ENCODE measurements at places on chromosomes 12 and 14.

DNA sequence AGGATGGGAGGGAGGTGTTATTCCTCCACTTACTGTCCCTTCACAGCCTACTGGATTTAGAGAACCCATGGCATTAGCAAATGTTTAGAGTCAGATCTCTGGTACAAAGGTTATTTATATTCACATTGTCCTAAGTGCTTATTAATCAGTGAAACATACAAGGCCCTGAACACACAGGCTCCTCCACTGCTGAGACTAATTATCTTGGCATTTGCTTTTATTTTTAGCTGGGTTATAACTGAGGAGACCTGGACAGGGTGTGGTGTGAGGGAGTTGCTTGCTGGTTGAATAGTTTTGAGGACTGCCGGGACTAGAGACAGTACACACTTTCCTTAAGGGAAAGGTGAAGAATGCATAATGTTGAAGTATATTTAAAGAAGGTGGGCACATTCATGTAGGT, 77.5 kb downstream of the FIGNL2 start:
- no peak for DNase-seq

- no peak for DNase-seq
Observed at GRCh38 chr14:66842911-66843512, 335.1 kb downstream of the GPHN start.

DNA sequence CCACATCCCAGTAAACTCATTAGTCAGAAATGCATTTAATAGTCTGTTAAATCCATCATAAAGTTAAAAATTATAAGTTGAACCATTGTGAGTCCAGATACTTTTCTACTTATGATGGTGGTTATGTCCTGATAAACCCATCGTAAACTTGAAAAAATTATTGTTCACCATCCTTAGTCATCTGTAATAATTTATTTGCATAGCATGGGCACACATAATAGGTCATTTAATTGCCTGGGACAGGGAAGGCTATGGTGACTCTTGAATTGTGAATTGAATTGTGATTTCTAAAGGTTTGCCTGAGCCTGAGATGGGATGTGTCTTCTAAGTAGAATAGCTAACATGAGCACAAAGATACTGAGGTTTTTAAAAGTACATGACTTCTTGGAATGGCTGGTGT, 21.5 kb downstream of the ZDHHC17 start:
- DNase-seq, result no peak

DNA sequence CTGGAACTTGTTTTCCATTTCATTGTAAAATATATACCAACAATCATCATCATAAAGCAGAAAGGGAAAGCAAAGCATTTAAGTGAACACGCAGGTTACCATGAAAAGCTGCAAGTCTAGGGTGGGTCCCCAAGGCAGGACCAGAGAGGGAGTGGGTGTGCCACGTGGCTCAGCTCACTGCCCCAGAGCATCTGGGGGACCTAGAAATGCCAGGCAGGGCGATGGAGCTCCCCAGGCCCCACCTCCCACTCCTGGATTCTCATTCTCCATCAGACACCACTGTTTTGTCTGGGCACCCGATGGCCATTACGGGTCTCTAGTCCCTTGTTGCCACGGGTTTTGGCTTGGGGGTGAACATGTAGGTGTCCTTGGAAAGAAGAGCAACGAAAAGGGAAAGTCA, 34.7 kb downstream of the BCL11B start:
- DNase-seq, result no peak

DNA sequence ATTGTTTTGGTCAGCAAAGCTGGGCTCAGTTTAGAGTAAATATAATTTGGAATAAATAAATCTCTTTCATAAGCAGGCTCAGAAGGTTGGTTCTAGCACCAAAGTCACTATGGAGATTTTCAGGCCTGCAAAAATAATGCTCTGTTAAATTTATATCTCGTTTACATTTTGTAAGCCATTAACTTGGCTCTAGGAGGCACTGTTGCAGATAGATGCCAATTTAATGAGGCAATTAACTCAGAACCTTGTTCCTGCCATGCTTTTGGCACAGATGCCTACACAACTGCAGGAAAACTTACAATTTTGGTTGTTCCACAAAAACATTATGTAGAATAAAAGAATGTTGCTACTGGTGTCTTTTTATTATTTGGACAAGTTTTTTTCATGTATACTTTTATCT, 428.1 kb downstream of the FLRT2 start:
- no peak for DNase-seq

DNA sequence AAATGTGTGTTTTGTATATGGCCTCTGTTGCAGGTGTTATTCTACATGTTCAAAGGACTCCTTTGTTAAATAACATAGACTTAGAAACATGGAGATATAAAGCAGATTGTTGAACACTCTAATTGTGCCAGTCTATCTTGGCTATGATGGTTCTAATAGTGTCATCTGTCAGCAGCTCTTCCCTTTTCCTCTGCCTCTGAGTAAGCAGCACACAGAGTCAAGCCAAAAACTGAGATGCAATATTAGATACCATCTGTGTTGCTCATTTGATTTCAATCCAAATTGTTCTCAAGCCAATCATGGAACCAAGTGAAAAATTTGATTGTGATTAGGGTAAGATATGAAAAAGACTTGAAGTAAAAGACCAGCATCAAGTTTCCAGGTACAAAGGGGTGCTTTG, 871.1 kb upstream of the MGAT4C start:
- no peak for DNase-seq

DNA sequence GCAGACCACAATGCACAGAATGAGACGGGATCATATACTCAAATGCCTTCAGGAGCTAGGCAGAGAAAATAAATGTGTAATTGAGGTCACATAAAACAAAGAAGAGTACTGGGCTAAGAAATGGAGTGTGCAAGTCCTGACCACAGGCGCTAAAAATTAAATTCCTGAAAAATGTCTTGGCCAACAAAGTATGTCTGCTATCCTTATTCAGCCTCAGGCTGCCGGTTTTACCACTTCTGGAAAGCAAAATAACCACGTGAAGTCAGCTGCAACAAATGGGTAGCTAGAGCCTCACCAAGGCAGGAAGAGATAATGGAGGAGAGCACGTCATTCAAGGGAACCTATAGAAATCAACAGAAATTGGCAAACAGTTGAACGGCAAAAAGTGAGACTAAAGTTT, 3.1 kb downstream of the PYGL start:
- DNase-seq, result no peak

DNA sequence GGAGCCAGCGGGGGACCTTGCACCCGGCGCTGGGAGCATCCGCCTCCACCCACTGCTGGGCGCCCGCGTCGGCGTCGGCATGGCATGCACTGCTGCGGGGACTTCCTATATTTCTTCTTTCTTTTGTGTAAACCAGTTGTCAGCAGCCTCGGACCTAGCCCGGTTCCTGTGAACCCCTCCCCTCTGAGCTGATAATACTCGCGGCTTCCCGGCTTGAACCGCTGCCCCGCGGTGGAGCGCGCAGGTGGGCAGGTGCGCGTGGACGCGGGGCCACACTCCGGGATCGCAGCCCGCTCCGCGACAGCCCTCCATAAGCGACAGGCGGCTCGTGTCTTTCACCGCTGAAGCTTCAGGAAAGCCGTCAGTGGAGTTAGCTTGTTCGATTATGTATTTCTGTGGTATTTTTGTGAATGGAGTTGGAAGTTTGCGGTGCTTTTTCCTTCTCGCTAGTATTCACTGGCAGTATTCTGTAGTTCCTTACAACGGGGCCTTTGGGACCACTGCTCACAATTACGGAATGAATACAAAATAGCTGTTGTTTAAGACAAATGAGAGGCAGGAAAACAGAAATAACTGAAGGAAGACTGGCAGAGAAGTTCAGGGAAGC, 870 bp downstream of the BMAL2 start:
- no peak for DNase-seq

- no peak for DNase-seq
Observed at GRCh38 chr12:108207791-108208730, 79.0 kb downstream of the WSCD2 start.

GRCh38 chr12:111505601-111506036, 93.5 kb downstream of the ATXN2 start:
- DNase-seq, result no peak

- DNase-seq, result peak; percentile 11
Observed at GRCh38 chr14:98931911-98932310, 340.1 kb downstream of the BCL11B start.

DNA sequence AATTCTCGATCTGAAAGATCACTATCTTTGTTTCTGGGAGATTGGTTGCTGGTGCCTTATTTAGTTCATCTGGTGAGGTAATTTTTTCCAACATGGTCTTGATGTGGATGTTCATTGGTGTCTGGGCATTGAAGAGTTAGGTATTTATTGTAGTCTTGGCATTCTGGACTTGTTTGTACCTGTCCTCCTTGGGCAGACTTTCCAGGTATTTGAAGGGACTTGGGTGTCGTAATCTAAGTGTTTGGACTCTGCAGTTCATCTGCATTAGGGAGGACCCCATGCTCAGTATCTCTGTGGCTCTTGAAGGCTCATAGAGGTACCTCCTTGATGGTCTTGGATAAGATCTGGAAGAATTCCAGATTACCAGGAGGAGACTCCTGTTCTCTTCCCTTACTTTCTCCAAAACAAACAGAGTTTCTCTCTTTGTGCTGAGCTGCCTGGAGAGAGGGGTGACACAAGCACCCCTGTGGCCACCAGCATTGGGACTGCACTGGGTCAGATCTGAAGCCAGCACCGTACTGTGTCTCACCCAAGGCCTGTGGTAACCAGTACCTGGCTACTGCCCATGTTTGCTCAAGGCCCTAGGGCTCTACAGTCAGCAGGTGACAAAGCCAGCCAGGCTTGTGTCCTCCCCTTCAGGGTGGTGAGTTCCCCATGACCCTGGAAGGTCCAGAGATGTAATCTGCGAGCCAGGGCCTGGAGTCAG, 5.3 kb downstream of the A2ML1 start:
- no peak for DNase-seq

DNA sequence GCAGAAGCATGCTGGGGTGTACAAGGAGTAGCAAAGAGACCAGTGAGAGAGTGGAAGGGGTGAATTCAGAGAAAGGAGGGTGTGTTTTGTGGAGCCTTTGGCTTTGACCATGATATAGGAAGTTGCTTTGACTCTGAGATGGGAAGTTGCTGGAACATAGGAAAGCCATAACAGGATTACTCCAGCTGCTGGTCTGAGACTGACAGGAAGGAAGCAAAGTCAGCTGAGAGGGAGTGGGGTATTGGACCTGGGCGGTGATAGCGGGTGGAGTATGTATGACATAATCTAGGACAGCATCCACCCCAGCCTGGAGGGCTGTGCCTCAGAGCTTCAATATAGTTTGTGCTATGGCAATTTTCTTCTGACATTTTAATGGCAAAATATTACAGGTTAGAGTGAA, 324.4 kb downstream of the PDZRN4 start:
- DNase-seq, result no peak

DNA sequence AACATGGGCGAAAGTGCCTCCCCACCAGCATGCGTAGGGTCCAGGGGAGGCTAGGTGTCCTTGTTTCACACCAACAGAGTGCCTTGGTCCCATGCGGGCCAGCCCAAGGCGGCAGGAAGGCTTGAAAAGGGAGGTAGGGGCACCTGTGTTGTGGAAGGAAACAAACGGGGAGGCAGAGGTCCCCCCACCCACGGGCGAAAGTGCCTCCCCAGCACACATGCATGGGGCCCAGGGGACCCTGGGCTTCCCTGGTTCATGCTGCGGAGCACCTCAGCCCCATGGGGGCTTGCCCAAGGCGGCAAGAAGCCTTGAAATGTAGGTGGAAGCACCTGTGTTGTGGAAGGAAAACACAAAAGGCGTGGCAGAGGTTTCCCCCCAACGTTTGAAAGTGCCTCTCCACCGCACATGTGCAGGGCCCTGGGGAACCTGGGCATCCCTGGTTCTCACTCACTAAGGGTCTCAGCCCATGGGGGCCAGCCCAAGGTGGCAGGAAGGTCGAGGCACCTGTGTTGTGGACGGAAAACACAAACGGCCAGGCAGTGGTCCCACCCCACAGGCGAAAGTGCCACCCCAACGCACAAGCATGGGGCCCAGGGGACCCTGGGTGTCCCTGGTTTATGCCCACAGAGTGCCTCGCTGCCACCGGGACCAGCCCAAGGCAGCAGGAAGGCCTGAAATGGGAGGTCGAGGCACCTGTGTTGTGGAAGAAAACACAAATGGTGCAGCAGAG, 374.7 kb downstream of the ALG10 start:
- no peak for DNase-seq

GRCh38 chr12:44405297-44405696, 470.8 kb downstream of the NELL2 start:
- no peak for DNase-seq

DNA sequence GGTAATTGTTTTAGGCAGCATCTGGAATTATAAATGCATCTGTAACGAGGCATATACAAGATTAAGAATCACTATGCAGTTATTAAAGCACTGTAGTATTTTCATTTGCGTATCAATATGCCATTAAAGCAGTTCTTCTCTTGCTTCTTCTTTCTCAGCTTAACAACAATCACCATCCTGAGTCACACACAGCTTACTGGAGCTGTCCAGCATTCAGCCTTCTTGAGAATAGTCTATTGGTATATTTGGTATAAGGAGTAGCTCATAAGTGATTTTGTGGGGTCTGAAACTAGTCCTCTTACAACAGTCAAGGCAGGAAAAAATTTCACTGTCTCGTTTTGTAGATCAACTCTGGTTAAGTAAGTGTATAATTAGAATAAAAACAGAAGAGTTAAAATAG, 523.0 kb upstream of the FOXG1 start:
- DNase-seq, result no peak

GRCh38 chr12:13169272-13169671, 27.3 kb upstream of the EMP1 start:
- DNase-seq, result no peak

DNA sequence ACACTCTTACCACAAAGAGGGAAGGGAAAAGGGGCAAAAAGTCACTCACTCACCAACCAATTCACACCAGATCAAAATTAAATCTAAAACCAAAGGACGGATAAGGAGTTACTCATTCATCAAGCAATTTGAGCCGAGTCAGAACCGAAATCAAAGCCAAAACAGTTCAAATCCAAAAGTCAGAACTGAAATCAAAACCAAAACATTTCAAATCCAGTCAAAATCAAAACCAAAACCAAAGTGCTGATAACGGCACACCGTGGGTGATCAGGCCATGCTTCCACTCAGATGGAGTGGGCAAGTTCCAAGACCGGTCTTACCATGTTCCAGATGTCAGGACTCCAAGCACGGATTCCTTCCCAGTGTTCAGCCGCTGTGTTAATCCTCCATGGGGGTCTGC, 139.5 kb downstream of the SLC38A6 start:
- DNase-seq, result no peak

GRCh38 chr14:22547313-22547947, 41.6 kb downstream of the DAD1 start:
- DNase-seq, result no peak

DNA sequence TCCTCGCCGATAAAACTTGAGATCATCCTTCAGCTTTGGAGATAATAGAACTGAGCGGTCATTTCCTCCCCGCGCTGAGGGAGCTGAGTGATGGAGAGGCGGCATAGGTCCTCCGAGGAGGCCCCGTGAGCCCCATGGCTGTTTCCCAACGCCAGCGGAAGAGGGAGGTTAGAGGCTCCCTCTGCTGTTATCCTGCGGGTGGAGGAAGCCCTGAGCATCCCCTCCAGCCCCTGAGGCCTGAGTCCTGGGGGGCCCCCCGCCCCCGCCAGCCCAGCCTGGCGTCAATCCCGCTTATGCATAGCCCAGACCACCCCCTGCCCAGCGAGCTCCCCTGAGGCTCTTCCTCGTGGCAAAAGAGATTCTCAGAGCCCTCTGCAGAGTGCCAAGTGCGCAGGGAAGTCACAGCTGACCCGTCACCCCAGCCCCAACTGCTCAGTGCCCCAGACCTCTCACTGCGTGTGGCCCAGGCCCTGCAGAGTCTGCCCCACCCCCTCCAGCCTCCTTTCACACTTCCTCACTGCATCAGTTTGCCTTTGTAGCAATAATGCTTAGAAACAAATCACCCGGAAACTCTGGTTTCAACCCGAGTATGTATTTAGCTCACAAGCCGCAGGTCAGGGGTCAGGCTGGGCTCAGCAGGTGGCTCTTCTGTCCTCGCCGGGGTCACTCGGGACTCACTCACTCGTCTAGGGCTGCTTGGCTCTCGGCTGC, 44.7 kb upstream of the GALNT9 start:
- no peak for DNase-seq
